ENCODE measurements at places on chromosomes 3 and 15. TPM values are rescaled to one million over a fixed set of nuclear protein-coding genes. Genes with fewer than 3 reads are reported as not detected.

KLF15 gene
- 18.2 TPM for polyA plus RNA-seq

ZNF385D gene
- 0.17 TPM for polyA plus RNA-seq

GABRA5 gene
- polyA plus RNA-seq = not detected

MYD88 gene
- polyA plus RNA-seq = 145 TPM

RNU5B-1 gene
- not detected for polyA plus RNA-seq

MASP1 gene
- polyA plus RNA-seq = 0.47 TPM

FRMD4B gene
- polyA plus RNA-seq = 16.6 TPM

THRB gene
- 2.6 TPM for polyA plus RNA-seq

RHCG gene
- polyA plus RNA-seq = 0.37 TPM

DNA sequence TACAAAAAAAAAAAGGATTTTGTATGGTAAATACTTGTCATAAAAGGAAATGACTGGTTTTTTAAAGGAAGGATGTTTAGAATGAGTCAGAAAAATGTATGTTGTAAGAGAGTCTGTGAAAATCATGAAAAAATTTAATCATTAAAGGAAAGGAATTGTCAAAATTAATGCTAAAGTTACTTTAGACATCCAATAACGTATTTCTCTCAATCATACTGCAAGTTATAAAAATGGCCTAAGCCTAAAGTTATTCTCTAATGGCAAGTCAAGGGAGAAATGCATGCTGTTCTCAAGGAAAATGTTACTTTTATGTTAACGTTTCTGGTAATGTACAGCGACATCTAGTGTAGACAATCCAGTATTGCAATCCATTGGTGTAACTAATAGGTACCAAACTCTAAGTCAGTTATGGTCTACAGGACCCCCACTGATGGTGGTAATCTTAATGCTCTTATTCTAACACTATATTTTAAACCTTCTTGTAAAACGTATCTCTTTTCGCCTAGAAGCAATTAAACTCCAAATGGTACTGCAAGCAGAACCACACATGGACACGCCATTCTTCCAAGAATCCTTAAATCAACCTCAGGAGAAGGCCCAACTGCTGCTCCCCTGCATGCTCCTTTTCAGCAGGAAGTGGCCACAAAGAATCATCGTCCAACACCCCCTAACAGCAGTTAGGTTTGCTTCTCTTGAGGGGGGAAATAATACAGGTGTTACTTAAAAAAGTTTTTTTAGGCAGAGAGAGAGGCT, 35.2 kb downstream of the NCEH1 start:
- DNase-seq = peak; percentile 61

DNA sequence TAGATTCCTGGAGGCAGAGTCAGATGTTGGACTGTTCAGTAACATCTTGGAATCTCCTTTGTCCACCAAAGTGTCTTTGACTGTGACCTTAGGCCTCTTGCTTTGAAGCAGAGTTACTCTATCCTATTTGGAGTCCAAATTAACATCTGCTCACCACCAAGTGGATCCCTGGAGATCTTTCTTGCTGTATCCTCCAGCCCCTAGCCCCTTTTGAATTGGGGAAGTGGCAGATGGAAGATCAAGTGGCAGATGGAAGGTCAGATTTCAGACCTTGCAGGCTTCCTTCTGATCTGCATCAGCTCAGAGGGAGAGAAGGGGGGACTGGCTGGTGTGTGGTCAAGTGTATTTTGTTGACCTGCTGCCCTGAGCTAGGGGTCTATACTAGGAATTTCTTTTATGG, 125.0 kb upstream of the ROPN1 start:
- no peak for DNase-seq

DNA sequence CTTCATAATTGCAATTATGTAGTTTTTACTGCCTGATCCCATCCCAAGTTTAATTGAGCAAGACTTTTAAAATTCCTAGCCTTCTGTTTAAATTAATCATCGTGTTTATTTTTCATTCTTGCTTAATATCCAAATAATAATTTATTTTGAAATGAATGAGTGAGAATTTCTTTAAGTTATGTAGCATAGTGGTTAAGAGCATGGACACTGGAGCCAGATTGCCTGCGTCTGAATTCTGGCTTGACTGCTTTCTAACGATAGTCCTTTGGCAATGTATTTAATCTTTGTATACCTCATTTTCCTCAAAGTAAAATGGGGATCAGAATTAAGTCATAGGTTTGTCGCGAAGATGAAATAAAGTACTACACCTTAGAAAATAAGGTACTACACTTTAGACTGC, 71.4 kb downstream of the LRRC49 start:
- DNase-seq = no peak

DNA sequence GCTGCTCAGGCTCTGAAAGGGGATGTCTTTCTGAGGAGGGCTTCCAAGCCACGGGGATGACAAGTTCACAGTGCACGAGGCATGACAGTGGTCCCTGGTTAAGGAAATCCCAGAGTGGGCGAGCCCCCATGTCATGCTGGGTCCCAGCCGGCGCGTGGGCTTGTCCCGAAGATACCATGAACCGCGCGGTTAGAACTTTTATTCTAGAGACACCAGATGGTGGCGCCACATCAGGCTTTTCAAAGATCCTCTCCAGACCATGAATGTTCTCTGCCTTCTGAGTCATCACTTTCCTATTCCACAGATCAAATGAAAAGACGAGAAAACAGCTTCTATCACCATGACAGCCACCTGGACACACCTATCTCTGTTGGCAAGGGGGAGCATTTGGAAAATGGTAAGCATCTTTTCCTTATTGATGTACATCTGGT, 227.8 kb upstream of the LYSMD4 start:
- no peak for DNase-seq

DNA sequence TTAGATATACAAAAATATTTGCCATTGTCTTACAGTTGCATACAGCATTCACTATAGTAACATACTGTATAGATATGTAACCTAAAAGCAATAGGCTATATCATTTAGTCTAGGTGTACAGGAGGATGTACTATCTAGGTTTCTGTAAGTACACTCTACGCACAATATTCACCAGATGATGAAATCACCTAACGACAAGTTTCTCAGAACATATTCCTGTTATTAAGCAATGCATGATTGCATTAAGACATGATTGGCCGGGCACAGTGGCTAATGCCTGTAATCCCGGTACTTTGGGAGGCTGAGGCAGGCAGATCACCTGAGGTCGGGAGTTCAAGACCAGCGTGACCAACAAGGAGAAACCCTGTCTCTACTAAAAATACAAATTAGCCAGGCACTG, 14.5 kb upstream of the PRKCI start:
- no peak for DNase-seq

GRCh38 chr3:168671091-168671490, 575.4 kb upstream of the GOLIM4 start:
- no peak for DNase-seq

GRCh38 chr15:100937171-100937570, 18.0 kb downstream of the LRRK1 start:
- DNase-seq = no peak

- no peak for DNase-seq
These were observed 166.9 kb downstream of the ULK4 start for GRCh38 chr3:41794748-41795589.

DNA sequence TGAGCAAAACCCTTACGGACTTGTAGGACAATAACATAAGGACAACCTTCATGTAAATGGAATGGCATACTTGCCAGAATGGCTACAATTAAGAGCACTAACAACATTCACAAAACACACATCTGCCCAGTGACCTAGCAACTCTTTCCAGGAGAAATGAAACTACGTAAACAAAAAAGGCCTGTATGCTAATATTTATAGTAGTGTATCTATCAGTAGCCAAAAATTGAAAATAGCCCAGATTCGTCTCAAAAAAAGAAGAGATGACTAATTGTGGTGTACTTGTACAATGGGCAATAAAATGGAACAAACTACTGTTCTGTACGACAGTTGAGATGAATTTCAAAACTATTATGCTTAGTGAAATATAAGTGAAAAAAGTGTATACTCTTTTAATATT, 38.4 kb downstream of the CMC1 start:
- DNase-seq = peak; percentile 40

GRCh38 chr15:85353516-85353915, 26.9 kb upstream of the AKAP13 start:
- no peak for DNase-seq

DNA sequence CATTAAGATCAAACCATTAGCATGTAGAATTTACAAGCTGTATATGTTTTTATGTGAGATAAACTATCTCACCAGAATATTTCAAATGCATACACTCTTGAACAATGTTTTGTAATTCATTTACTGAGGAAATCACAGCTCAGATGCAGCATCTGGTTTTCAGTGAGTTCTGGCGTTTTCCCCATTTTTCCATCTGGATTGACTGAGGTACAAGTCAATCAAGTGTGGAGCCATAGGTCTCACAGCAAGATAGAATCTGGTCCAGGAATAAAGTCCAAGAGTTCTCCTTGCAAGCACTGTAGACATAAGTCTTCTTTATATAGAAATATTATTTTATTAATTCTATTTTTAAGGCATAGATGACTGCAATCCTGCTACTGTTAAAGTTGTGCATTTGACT, 219.3 kb downstream of the ZBBX start:
- DNase-seq = peak; percentile 60

DNA sequence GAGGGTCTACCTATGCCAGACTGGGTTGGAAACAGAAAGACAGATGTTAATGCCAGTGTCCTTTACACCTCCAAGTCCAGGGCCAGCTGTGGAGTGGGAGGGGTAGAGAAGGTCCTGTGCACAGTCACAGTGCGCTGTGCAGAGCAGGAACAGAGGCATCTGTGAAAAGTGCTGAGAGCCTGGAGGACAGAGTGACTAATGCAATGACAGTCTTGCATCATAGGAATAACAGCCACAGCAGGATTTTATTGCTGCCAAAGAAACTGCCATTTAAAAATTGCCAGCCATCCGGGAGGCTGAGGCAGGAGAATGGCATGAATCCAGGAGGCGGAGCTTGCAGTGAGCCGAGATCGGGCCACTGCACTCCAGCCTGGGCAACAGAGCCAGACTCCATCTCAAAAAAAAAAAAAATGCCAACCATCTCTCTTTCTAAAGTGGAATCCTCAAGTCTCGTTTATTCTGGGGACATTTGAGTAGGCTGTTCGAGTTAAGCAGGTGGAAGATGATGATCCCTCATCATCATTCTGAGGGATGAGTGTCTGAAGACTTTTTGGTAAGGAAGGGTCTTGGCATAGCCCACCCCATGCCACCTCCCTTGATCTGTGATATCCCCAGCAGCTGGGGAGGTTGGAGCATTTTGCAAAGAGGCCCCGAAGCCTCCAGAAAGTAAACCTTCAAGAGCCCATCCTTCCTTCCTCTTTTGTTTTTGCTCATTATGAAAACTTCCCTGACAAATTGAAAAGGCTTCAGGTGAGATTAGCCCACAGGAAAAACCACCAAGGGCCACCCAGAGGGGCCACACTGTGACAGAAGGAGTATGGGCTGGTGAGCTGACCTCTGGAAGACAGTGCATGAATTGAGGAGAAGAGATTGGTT, 7.7 kb downstream of the CCR2 start:
- no peak for DNase-seq

DNA sequence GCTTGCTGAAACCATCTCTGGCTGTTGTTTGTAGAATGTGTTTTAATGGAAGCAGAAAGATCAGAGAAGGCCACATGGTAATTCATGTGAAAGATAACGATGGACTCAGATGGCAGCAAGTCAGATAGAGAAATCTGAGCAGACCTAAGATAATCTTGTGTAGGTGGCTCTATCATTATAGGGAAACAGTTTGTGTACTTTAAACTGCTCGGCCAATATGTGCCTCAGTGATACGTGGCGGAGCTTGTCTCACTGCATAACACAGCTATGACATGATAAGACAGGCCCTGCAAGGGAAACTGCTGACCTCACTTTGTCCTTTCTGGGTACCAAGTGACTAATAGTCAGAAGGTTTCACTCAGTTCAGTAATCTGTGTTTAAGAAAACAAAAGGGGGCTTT, 51.0 kb downstream of the MME start:
- no peak for DNase-seq

GRCh38 chr3:100269410-100270214, 8.8 kb downstream of the TBC1D23 start:
- DNase-seq = no peak
